Astrocyte of the spinal cord (primary cell): ENCODE measurements at places on chromosomes 3 and 15.
A peak's percentile ranks its signal among the peaks of the same experiment; 100 is the strongest.

DNA sequence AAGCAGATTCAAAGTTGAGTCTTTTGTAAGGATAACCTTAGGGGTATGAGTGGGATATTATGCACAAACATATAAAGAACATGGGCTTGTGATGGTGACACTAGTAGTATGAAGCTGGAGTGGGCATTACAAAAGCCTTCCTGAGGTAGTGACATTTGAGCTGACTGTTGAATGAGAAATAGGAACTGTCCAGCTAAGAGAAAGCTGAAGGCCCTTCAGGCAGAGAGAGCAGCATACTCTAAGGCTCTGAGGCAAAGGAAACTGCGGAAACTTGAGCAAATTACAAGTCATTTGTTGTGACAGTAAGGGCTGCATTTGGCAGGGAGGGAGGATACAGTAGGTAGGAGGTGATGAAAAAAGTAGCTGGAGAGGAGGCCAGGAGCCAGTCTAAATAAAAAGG lies 190.7 kb upstream of the CD96 start:
- peak; percentile 12 for DNase-seq

DNA sequence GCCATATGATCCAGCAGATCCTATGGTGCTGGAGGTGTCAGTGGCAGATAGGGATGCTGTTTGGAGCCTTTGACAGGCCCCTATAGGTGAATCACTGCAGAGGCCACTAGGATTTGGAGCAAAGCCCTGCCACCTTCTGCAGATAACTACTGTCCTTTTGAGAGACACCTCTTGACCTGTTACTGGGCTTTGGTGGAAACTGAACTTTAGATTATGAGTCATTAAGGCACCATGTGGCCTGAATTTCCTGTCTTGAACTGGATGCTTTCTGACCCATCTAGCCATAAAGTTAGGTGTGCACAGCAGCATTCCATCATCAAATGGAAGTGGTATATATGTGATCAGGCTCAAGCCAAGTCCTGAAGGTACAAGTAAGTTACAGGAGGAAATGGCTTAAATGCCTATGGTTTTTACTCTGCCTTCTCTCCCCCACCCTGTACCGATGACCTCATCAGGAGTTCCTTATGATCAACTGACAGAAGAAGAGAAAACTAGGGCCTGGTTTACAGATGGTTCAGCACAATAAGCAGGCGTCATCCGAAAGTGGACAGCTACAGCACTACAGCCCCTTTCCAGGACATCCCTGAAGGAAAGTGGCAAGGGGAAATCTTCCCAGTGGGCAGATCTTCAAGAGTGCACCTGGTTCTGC lies 565.6 kb upstream of the AGTR1 start:
- DNase-seq, result peak; percentile 6

- DNase-seq, result no peak
Measured at GRCh38 chr15:81286621-81287121, 37.3 kb downstream of the STARD5 start.

DNA sequence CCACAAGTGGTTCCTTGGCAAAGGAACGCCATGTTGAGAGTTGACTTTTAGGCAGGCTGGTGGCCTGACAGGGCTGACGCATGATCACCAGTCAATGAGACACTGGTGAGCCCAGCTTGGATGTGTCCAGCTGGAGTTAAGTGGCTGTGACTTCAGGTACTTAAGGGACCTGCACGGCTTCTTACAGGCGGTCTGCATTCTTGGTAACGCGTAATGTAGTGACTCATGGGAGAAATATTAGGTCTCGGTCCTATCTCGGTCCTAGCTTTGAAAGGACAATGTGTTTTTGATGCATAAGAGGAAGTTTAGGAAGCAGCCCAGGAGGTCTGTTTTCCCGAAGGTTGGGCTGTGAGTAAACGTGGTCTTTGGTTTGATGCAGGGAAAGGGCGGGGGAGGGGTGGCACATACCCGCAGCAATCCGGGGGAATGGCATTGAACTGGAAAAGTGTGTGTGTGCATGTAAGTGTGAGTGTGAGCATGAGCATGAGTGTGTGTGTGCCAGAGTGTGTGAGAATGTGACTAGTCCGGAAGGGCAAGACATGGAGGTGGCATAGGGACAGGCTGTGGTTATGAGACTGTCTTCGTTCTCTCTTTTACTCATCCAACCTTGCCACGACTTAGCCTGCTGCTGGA lies 55.3 kb downstream of the FAM43A start:
- DNase-seq, result peak; percentile 68

DNA sequence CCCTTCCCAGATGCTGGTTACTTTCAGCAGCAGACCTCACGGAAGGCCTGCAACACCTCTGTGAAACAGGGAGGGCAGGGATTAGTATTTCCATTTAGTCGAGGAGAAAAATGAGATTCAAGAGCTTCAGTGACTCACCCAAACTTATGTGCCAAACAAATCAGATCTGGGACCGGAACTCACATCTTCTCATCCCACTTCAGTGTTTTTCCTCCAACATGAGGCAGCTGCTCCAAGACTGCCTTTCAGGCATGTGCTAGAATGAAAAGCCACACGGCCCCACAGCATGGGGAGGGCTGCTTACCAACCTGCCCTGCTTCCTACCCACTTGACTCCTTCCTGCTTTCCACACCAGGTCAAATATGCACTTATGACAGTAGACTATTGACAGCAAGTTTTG lies 129.4 kb upstream of the SLC24A5 start:
- DNase-seq, result peak; percentile 29

- peak; percentile 57 for DNase-seq
Measured at GRCh38 chr3:192570821-192571791, 156.2 kb downstream of the FGF12 start.

GRCh38 chr3:16741103-16741758 lies 136.0 kb upstream of the DAZL start:
- peak; percentile 99 for DNase-seq

DNA sequence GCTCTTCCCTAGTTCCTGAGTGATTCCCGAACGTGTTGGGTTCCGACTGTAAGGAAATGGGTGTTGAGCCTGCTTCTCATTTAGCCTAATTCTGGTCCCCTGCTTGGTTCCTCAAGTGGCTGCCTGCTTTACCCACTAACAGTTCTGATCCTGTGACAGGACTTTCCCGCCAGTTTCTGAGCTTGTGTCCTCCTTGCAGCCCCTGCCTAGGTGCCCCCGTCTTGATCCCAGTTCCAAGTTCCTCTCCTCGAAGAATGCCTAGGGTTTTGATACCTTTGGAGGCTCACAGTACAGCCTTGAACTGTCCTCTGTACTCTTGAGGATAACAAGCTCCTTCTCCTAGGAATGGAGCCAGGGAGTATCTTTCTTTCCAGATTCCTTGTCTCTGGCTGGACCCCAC lies 12.0 kb upstream of the RASGRF1 start:
- DNase-seq, result no peak

DNA sequence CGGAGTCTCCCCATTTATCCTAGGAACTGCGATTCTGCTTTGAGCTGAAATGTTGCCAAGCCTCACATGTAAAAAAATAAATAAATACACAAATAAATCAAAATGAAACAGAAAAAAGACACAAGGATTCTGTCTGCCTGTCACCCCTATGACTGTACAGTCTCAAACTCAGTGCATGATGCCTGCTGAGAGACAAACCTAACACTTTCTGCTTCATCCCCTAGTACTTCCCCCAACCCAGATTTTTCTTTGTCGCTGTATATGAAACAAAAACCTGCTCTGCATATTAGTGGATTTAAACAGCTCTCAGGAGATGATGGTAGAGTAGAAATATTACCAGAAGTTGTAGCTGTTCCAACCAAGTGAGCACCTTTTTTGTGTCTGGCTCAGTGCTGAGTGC lies 530.7 kb upstream of the CFAP20DC start:
- DNase-seq, result no peak

- DNase-seq, result no peak
Measured at GRCh38 chr3:65004795-65005295, 317.0 kb upstream of the ADAMTS9 start.

- DNase-seq, result no peak
Measured at GRCh38 chr3:65561617-65562016, 477.1 kb downstream of the MAGI1 start.

- DNase-seq, result no peak
Measured at GRCh38 chr15:68582236-68582635, 3.4 kb downstream of the CORO2B start.

GRCh38 chr3:174270841-174271240 lies 588.3 kb upstream of the NAALADL2 start:
- DNase-seq, result peak; percentile 75

DNA sequence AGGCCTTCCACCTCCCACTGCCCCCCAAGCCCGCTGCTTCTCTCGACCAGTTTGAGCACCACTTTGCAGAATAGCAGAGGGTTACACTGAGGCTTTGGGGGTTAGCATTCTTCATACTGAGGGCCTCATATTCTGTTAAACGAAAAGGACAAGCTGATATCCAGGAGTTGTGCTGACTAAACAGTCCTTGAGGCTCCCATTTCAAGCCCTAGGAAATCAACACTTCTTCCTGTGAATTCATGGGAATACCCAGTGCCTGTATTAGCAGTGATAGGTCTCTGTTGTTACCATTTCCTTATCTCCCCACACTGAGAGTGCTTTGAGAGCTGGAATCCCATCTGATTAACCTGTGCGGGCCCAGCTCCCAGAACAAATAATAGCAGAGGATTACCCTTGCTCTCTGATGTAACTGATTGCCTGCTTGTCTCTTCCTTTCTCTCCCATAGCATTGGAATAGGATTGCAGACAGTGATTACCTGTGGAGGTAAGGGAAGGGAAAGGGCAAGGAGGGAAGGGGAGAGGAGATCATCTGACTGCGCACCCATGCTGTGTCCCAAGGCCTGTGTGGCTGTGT lies 930 bp downstream of the FBXW12 start:
- DNase-seq, result no peak

GRCh38 chr15:31316135-31316795 lies 10.4 kb upstream of the KLF13 start:
- no peak for DNase-seq

DNA sequence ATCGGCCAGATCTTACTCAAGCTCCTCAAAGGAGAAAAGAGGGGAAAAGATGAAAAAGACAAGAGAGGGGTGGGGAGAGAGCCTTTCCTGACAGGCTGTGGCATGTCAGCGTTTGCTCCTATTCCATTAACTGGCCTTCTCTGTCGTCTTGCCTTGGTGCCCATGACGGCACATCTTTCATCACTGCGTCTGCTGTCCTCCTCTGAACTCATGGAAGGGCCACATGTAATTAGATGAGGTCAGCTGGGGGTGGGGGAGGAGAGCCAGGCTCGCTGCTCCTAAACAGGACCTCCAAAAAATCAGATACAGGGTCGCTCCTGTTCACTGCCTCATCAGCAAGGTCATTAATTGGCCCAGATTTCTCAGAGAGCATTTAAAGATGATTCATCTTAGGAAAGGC lies 49.7 kb downstream of the LRTM1 start:
- no peak for DNase-seq

GRCh38 chr3:186339180-186339918 lies 22.7 kb downstream of the DGKG start:
- no peak for DNase-seq

- DNase-seq, result peak; percentile 61
Measured at GRCh38 chr15:71329041-71329440, 213.8 kb downstream of the THSD4 start.
